ENCODE measurements at places on chromosomes 5 and 9.

DNA sequence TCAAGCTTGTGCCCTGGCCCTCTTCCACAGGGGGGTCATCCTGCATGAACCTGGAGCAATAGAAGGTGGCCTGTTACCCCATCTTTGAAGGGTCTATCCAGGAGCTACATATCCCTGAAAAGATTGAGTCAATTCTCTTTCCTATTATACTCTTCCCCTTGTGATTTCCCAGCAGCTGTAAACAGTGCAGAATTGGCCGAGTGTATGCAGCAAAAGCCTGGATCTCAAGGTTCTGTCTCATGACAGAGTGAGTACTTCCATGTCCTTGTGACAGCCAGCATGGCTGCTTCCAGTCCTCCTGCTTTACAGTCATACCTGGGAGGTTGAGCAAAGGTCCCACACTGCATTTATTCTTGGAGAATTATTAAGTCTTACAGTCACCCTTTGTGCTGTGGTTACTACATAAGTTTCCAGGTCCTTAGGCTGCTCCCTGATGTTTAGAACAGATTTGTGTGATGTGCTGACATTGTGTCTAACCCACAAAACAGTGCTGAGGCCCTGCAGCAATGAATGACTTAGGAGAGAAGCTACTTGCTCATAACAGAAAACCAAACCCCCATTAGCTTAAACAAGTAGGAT, 67.5 kb downstream of the NREP start:
- no peak for DNase-seq

DNA sequence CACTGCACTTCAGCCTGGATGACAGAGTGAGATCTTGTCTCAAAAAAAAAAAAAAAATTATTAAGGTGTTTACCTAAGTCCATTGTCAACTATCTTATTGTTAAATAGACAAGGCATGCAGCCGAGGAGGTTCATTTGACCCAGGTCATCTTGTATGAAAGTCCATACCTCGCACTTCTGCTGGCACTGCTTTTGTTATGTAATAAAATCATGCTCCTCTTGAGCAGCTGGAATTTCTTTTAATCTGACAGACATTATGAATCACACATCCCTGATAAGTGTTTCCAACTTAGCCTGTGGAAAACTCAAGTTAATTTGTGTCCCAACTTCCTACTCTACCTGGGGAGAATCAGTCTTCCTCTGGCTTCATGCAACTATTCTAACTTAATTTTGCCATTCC, 315.6 kb upstream of the KLF4 start:
- DNase-seq, result no peak

- DNase-seq, result peak; percentile 42
These were observed 11.0 kb downstream of the SPINK14 start for GRCh38 chr5:148179234-148179824.

GRCh38 chr5:68749631-68750030, 344.2 kb upstream of the SLC30A5 start:
- no peak for DNase-seq

GRCh38 chr9:103804077-103804735, 289.9 kb upstream of the SMC2 start:
- DNase-seq, result no peak

DNA sequence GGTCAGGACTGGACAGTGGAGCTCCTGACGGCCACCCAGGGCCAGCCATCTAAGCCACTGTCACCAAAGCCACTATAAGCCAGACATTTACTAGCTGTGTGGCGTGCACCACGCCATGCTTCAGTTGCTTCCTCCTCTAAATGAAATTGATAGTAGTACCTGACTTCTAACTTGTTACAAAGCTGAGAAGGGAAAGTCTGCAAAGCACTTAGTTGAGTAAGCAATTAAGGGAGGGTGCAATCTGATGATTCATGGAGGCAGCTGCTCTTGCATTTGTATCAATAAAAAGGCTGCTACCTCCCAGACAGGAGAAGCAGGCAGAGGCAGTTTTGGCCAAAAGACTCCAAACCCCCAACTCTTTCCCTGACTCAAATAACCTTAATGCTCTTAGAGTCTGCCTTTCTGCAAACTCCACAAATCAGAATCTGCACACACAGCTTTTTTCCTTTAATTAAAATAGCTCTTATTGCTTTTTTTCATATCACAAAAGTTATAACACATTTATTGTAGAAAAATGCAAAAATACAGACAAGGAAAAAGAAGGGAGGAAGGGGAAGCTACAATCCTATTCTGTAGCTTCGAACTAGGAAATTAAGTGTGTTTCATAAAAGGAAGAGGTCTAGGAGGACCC, 19.3 kb upstream of the RAPGEF1 start:
- peak; percentile 34 for DNase-seq

- no peak for DNase-seq
These were observed 9.8 kb downstream of the TGFBI start for GRCh38 chr5:136038635-136039034.

DNA sequence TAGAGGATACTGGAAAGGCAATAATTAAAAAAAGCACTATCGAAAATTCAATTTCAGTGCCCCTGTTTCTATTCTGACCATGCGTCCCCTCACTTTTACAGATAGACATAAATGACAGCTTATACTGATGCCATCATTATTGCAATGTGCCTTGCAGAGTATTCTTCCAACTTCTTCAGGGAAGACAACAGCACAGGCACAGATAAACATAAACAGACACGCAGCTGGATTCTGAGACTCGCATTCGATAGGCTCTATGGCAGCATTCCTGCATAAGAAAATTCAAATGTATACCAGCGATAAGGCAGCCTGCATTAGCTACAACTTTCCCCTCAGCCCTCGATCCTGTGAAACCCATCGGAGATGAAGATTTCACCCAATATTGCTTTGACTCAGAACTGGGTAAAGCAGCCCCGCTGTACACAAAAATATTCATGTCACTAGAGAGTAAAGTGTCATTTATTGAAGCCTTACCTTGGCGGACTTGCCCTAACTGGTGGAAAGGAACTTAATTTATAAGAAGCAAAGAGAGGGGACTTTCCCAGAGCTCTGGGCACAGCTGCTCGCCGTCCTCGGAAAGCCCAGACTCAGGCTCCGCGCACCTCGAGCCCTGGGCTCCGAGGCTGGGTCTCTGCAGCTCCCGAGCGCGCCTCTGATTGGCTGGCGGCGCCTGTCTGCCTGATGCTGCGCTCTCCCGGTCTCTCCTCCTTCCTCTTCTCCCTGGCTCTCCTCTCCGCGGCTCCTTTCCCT, at the start of gene CDH18:
TSS of gene CDH18 (minus strand) at position 589 of the 750 bp plus-strand sequence. CDS start 149,214 bp downstream, outside the sequence.
- DNase-seq, result peak; percentile 36

- peak; percentile 64 for DNase-seq
These were observed 618 bp downstream of the TNPO1 start for GRCh38 chr5:72817076-72817481.

DNA sequence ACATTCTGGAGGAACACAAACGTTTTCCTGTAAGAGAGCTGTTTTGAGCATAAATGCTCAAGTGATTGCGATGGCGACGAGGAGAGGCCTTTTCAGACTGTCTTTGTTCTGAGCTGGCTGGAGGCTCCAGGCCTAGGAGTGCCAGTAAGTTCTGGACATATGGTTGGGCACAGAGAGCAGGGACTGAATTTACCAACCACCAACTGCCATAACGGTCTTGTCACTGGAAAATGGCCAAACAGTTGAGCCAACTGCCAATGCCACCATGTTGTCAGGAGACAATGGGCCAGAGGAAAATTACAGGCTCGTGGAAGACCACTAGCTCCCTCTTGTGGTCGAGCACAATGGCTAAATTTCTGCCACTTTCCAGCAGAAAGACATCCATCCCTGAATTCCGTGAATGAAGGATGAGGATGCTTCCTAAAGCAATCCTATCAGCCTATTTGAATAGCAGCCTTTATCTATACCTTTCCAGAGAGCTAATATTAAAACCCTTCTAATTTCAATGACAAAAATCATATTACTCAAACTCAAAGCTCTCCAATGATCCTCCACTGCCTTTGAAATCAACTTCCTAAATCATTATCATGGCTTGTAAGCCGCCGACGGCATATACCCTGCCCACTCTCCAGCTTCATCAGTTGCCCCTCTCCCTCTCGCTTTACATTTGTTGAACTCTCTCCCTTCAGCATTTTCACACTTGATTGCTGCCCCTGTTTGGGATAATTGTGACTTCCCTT, 66.9 kb upstream of the GLIS3 start:
- DNase-seq, result peak; percentile 27

- no peak for DNase-seq
These were observed 96.8 kb downstream of the INIP start for GRCh38 chr9:112621018-112621655.

GRCh38 chr5:79720096-79720495, 30.5 kb downstream of the CMYA5 start:
- DNase-seq, result no peak

DNA sequence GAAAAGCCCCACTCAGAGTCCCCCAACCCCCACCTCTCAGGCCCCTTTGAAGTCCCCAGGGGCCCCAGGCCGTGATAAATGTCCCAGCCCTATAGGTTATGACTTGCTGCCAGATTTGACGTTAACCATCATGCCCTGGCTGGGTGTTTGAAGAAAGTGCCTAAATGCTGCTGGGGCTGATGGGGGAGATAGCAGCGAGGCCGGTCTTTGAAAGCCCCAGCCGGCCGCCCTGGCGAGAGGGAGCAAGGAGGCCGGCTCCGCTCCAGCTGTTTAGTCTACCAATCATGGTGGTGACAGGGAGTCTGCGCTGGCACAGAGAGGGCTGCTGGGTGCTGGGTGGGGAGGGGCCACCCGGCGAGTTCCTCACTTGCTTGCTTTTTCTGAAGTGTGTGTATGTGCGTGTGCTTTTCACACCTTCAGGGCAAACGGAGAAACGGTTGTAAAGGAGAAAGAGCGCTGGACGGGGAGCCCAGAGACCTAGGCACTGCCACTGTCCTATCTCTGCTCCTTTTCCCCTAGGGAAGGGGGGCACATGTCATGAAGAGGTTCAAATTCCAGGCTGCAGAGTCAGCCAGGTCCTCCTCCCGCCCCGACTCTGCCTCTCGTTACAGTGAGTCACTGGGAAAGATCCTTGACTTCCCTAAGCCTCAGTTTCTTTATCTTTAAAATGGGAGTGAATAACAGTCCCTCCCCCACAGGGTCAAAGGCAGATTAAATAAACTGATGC, 126.1 kb upstream of the HAND1 start:
- DNase-seq, result no peak

- no peak for DNase-seq
These were observed 30.4 kb downstream of the RNF145 start for GRCh38 chr5:159178978-159179377.

- DNase-seq, result no peak
These were observed 57.2 kb downstream of the EXD3 start for GRCh38 chr9:137365552-137366444.

DNA sequence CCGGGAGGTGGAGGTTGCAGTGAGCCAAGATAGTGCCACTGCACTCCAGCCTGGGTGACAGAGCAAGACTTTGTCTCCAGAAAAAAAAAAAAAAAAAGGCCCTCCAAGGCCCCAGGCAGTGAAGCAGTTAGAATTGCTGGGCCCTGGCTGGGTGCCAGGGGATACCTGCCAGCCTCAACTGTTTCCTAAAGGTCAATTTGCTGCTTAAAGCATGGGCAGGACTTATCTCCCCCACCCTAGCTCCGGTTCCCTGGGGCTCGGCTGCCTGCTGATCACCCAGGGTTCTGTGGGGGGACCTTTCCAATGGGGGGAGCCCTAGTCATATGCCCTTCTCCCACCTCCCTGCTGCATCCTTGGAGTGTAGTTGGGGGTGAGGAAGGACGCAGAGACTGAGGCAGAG, 25.7 kb downstream of the NCS1 start:
- peak; percentile 15 for DNase-seq

GRCh38 chr5:114296191-114296590, 65.7 kb upstream of the KCNN2 start:
- no peak for DNase-seq

Data from NCI-H146 (cell line).